ENCODE measurements at places on chromosomes 1 and 21.

- DNase-seq = no peak
Observed at GRCh38 chr1:27361553-27361952, 5.2 kb downstream of the MAP3K6 start.

- DNase-seq = no peak
Observed at GRCh38 chr1:220804202-220804586, 17.5 kb downstream of the MTARC1 start.

DNA sequence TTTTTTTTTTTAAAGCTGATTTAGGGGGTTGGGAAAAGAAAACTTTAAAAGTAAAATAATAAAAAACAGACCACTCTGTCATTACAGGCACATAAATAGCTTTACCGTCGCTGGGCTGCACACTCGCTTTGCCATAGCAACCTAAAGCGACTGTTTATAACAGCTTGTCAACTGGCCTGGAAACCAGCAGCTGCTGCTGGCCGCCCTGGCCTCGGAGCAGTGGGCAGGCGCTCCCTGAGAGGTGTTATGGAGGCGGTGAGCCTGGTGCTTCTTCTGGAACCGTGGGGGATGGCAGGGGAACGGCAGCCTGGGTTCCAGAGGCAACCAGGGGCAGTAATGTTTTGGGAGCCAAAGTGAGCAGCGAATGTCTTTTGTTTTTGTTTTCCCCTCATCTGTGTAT lies 45.7 kb downstream of the ATP2B4 start:
- no peak for DNase-seq

DNA sequence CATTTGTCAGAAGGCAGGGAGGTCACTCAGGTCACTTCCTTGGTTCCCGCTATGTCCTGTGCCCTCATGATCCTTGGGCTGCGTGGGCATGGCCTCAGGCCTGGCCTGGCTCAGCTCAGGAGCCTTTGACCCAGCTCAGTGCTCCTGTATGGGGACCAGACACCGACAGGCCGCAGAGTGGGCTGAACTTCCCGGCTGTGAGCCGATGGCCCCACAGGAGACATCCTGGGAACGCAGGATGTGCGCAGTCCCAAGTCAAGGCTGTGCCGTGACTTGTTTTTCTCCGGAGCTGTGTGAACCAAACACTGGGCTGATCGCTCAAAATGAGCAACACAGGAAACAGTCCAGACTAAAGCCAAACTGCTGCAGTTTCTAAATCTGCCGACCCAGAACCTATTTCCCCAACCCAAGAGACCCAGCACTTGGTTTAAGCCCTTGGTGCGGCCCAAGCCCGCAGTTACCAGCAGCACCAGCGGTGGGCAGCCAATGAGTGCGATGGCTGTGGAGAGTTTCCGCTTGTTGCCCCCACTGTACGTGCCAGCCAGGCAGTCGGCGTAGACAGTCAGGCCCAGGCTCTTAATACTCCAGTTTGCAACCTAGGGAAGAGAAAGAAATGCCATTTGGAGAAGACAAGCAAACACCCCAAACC lies 92.3 kb upstream of the GCLM start:
- no peak for DNase-seq

GRCh38 chr1:235043234-235043633 lies 85.4 kb downstream of the TOMM20 start:
- no peak for DNase-seq

DNA sequence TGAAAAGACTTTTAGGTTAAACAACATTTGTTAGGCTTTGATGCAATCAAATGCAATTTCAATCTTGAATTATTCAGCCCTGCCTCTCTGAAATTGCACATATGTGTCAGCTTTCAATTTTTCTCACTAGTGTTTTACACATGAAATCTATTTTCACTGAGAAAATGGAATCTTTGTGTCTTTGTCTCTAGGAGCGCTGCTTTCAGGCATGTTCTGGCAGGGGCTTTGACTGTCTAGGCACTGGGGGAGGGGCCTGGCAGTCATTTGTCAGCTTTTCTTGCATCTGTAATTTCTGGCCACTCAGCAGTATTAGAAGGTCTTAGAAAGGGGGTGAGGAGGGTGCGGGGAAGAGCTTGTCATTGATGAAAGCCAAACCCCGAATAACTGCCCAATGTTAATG lies 264.4 kb downstream of the PTPRC start:
- DNase-seq = no peak
